ENCODE measurements at places on chromosomes 12 and 14. TPM values are rescaled to one million over a fixed set of nuclear protein-coding genes. Genes with fewer than 3 reads are reported as not detected.
A peak's percentile ranks its signal among the peaks of the same experiment; 100 is the strongest.

- DNase-seq, result no peak
These were observed 56.9 kb downstream of the IGF1 start for GRCh38 chr12:102423462-102423861.

DNA sequence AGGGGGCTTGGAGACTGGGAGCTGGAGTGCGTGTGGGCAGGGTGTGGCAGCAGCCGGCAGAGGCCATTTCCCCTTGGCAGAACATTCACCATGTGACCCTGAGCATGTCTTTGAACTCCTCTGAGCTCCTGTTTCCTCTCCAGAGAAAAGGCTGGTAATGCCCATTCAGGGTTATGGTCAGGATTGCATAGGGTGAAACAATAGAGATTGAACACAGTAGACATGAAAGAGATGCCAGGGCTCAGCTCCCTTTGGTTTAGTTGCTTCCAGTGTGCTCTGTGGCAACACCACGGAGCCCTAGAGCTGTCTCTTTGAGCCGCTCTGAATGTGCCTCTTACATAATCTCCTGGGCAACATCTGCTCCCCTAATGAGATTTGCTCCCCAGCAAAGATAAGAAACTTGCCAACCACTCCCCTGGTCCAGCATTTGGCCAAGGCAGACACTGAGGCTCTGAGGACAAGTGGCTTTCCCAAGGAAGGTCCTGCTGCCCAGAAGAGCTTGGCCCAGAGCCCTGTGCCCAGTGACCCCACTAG lies 4.6 kb downstream of the IFI27 start:
- DNase-seq, result peak; percentile 42

The RIPK3 gene
- total RNA-seq, result 0.65 TPM

The IKBIP gene
- total RNA-seq, result 19.6 TPM

- DNase-seq, result no peak
These were observed 5.9 kb upstream of the KRT3 start for GRCh38 chr12:52801773-52802172.

The LTB4R2 gene
- total RNA-seq, result 2.8 TPM

DNA sequence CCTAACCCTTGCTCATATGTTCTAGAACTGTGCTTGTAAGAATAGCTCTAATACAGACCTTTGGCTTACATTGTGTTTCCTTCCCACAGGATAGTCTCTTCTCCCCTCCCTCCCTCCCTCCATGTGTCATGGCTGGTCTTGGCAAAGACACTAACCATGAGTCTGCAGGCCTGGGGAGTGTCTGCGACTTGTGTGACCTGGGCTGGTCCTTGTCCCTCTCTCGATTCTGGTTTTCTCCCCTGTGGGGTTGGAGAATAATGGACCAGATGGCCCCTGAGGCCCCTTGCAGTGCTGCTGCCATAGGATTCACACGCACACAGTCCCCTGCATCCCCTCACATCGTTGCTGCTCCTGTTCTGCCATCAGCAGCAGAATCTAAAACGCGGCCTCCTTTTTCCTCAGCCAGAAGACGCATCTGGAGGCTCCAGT lies 30.3 kb downstream of the DEGS2 start:
- DNase-seq, result peak; percentile 44

- DNase-seq, result no peak
These were observed 117.6 kb downstream of the SLC25A47 start for GRCh38 chr14:100440758-100441203.

The ASCL1 gene
- total RNA-seq, result not detected

DNA sequence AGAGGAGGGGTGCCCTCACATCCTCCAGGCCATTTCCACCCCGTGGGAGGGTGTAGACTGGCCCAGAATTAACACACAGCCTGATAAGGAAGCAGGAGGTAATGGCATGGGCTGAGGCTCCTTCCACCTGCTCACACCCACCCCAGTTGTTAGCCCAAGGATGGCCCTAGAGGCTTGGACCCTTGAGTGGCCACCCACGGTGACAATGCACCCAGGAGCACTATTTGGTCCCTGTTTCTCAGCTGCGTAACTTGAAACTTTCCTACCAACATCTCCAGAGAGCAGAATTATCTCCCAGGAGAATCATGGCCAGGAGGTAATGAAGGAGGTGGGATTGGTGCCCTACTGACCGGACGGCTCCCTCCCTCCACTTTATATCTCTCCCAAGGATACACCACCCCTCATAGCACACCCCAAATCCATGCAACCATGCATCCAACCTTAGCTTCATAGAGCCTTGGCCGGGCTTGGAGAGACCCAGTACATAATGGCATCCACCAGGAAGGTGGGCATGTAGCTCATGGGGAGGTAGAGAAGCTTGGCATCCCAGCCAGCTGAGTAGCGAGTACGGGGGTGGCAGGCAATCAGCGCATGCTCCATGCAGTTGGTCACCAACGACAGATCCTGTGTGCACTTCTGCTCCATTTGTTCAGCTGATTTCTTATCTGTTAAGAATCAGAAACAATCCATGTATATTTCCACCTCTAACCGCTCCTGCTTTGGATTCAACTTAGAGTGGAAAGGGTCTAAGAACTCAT lies 5.6 kb downstream of the RDH16 start:
- no peak for DNase-seq

DNA sequence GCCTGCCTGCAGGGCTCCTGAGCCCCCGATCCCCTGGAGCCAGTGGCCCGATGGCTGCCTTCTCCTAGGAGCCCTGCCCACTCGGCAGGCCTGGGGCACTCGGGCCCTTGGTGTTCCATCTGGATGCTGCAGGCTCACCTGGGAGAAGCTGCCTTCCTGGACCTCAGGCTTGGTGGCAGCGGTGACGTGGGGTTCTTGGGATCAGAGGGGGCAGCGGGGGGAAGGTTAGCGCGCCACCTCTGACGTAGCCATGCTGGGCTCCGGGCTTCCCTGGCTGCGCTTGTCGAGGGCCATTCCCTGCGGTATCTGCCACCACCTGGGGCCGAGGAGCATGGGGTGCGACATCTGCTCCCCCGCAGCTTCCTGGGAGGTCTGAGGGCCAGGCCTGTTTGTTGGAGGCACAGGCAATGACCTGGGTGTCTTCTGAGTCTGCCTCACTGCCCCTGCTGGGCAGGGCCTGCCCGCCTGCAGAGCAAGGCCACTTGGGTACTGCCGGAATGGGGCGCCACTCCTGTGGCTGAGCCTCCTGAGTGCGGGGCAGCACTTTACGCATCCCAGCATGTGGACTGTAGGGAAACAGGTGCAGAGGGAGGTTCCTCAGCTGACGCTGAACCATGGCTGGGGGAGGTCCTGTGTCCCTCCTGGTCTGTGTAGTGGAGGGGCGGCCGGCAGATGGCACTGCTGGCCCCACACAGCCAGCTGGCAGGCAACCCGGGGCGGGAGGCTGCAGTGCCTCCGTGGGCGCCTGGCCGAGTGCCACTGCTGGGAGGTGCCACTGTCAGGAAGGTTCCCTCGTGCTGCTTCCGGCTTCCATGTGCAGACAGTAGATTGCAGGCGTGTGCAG lies 20.3 kb downstream of the MTA1 start:
- DNase-seq, result peak; percentile 41

The LMNTD1 gene
- total RNA-seq, result not detected

DNA sequence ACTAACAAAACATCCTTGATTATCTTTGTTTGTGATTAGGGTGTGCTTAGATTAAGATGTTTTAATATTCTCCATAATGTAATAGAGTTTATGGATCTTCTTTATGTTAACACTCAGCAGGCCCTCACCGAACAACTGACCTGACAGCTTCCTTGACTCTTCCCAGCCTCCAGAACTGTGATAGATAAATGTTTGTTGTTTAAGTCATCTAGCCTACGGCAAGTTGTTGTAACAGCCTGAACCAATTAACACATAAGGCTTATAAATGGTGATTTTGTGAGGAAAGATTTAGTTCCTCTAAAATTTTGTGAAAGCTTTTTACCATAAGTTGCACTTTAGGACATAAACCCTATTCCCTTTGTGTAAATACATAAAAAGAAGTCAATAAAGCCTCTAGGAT lies 156.5 kb upstream of the DCN start:
- no peak for DNase-seq

GRCh38 chr14:90596733-90597132 lies 199.9 kb downstream of the CALM1 start:
- DNase-seq, result no peak

DNA sequence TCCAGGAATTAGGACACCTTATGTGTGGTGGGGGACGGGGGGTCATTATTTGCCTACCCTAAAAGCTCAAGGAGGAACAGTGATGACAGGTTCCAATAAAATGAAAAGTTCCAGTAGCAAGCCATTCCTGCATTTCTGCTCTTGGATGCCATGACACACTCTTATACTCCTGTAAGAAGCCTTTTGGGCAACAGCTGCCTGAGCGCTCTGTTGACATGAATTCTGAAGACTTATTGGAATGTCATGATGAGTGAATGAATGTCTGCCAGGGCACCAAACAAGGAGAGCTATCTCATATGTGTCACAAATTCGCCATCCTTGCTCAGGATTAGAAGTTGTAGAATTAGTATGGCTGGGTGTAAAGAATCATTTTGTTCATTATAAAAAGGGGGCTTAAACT lies 36.3 kb downstream of the PTGER2 start:
- DNase-seq, result no peak

- peak; percentile 42 for DNase-seq
These were observed 100.7 kb downstream of the APAF1 start for GRCh38 chr12:98745578-98746391.

The SMIM41 gene
- not detected for total RNA-seq

- DNase-seq, result peak; percentile 89
These were observed 9.9 kb downstream of the UBC start for GRCh38 chr12:124904306-124905098.
